ENCODE measurements at places on chromosomes 7 and 10.
A peak's percentile ranks its signal among the peaks of the same experiment; 100 is the strongest.

DNA sequence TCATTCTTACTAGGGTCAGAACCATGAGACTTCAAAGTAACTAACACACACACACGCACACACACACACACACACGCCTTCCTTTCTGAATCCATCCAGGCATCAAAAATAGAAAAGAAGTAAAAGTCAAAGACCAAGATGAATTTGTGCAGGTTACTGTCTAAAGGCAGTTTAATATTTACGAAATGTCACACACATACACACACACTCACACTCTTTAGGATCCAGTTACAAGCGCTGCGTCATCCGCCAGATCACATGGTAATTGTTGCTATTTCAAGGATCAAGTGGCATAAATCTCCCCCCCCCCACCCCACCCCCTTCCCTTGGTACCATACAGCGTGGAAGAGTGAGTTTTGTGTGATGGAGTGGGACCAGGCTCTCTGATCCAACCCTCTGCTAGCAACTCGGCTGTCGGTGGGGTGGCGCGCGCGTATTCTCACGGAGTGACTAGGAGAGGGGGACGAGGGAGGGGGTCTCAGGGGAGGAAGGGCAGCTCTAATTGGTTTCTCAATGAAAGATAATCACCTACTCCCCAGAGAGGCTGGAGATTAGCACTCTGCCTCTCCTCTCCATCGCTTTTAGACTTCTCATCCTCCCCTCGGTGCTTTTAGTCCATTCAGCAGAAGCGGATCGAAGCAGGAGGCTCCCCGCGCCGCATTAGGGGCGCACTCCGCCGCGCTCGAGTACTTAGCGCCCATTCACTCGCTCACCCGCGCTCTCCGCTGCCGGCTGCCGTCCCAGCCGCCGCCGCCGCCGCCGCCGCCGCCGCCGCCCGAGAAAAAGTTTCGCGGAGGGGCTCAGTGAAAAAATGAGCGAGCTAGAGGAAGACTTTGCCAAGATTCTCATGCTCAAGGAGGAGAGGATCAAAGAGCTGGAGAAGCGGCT lies 83.5 kb upstream of the PRKG1 start:
- peak; percentile 74 for DNase-seq

GRCh38 chr7:113267271-113267670 lies 148.9 kb upstream of the SMIM30 start:
- no peak for DNase-seq

- DNase-seq = no peak
These were observed 134.1 kb downstream of the GFRA1 start for GRCh38 chr10:116138897-116139296.

DNA sequence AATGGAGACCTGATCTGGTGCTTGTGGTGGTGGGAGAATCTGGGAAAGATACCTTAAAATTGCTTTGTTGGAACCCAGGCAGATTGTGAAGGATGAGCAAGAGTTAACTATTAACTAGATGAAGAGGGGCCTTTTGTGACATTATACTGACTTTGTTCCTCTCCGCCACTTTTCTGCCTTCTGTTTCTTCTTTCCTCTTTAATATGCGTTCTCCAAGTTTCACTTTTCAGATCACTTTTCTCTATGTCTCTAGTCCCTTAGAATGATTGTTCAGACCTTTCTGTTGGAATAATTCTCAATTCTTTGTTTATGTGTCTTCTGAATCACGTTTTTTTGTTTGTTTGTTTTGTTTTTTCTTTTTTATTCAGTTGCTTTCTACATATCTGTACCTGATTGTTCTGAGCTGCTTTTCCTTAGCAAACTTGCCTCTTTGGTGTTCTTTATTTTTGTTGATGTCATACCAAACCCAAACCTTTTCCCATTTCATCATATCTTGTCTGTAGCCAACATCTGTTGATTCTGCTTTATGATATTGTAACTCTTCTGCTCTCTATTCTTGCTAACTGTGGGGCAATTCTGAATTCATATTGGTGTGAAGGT lies 2.8 kb downstream of the BMPR1A start:
- no peak for DNase-seq

GRCh38 chr7:71598553-71598952 lies 466.6 kb downstream of the GALNT17 start:
- DNase-seq = no peak

GRCh38 chr7:133609806-133610205 lies 356.9 kb downstream of the EXOC4 start:
- no peak for DNase-seq

GRCh38 chr10:71395621-71396020 lies 1.1 kb upstream of the CDH23 start:
- DNase-seq = no peak

DNA sequence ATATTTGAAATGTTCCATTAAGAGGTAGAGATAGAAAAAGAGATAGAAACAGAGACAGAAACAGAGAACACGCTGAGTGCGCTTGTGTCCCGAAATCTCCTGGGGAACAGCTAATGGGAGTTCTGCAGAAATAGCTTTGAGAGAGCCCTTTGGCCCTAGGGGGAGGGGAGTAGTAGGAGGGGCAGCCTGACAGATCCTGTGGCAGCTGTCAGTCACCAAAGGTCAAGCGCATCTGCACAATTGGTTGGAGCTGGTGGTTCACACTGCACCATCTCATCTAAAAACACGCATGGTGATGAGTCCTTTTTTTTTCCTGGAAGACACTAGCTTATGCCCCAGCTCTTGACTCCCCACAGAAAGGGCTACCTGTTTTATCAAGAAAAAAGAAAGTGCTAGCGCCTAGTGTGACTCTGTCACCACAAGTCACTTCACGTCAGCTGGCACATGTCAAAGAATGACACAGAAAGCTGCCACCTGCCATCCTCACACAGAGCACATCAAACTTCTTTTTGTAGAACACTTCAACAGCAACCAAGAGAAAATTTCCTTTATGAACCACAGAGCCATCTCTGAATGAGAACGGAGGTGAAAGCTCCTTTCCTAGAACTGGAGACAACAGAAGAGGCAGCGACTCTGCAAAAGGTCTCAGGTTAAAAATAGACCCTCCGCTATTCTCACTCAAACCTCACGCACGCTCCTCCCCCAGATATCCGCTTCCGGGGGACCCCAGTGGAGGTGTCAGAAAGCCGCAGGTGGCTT lies 125.7 kb downstream of the GFRA1 start:
- DNase-seq = no peak

GRCh38 chr7:82230811-82231581 lies 212.6 kb downstream of the CACNA2D1 start:
- DNase-seq = no peak

- no peak for DNase-seq
These were observed 503.8 kb downstream of the GRID1 start for GRCh38 chr10:85862771-85863170.

DNA sequence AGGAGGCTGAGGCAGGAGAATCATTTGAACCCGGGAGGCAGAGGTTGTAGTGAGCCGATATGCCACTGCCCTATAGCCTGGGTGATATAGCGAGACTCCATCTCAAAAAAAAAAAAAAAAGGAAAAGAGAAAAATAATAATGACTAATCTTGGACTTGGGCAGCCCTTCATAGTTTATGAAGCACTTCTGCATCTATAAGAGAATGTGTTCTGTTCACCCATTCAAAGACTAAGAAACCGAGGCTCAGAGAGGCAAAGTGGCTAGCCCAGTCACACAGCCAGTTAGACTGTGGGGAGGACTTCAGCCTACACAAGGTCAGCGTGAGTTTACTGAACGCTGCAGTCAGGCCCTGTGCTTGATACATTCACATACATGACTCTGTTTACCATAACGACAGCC lies 46.9 kb downstream of the UNC5B start:
- no peak for DNase-seq

- DNase-seq = no peak
These were observed 64.6 kb downstream of the TSPAN12 start for GRCh38 chr7:120793213-120793936.

DNA sequence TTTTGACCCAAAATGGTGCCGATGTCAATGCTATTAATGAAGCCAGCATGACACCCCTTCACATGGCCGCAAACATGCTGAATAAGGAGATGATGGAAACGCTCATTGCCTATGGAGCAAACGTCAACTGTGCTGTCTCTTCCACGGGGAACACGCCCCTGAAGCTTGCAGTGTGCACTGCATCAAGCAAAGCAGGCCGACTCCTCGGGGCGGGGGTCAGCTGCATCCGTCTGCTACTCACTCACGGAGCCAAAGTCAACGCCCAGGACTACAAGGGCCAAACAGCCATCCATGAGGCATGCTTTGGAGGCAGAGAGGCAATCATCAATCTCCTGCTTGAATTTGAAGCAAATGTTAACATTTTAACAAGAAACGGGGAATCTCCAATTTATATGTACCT lies 4.5 kb downstream of the ANKRD61 start:
- DNase-seq = no peak

DNA sequence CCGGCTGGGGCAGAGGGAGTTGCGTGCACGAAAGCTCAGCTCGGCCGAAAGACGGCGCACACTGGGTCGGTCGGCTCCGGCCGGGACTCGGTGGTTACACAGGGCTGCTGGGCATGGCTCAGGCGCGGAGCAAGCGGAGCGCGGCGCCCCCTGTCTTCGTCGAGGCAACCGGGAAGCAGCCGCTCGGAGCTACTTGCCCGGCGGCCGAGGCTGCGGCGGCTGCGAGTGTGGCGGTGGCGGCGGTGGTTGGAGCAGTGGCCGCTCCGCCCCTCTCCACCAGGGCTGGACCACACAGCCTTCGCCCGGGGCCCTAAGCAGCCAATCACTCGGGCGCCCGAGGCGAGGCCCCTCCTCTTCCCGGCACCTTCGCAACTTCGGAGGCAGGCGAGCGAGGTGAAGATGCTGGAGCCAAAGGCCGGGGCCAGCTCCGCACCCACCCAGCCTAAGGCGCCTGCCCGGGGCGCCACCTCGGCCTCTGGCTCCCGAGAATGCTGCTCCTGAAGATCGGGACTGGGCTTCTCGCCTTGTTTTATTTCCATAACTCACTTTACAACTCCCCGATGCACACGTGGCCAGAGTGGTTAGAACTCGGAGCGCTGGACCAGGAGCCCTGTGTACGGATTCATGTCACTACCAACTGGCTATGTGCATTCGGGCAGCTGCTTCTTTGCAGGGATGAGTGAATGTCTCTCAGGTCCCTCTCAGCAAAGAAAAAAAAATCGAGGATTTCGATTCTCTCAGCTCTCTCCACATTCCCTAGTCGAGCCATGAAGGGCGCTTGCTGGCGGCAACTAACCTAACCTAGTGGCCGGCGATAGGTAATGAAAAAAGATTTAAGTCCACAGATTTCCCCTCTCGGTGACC lies at the start of gene TLL2:
Gene TLL2 (minus strand): TSS at position 229 of the 864 bp plus-strand sequence. CDS start 241 bp downstream, outside the sequence.
- DNase-seq = peak; percentile 56

DNA sequence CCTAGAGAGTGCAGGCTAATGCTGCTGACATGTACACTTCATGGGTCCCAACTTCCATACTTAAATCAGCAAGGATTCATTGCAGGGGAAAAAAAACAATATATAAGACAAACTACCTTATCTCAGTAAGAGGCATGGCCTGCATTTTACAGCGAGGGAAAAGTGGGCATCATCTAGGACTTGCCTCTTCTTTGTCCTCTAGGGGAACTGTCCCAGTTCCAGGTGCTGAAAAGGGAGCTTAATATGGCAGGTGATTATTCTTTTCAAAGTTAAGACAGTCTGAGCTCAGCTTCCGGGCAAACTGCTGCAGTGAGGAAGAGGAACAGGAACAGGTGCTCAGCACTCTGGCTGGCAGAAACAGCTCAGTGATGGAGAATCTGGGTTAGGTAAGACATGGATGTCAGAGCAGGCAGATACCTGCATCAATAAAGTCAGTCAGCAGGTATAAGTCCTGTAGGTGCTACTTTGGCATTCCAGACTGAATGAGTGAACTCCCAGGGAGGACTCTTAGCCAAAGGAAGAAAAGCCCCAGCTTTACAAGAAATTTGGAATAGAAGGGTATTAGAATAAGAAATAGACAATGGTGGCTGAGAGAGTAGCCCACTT lies 147.2 kb downstream of the TMEM178B start:
- no peak for DNase-seq

DNA sequence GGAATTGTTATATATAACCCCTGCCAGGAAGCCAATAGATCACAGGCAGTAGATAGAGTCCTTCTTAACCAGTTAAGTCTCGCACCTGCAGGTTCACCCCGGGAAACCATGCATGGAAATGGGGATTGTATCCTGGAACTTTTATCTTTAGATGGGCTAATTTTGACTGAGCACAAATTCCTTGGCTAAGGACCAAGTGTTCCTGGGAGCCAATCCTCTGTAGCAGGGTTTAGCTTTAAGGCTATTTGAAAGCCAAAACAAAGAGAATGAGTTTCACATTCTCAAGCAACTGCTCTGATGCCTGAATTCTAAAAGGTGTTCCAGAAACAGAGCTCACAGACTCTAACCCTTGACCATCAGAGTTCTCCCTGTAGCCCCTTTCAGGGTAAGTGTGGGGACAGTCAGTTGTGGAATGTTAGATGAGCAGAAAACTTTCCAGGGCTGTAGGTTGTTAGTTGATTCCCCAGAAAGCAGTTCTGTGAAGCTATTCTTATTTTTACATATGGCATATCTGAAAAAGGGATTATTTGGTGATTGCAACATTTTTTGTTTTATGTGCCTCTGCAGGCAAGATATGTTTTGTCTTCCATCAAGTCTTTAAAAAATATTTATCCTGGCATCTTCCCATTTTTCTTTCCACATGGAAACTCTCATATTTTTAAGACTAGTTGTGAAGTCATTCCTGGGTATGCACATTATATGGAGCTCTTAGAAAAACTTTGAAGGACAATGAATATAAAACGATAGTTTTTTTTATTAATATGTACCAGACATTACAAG lies 16.2 kb upstream of the NPVF start:
- DNase-seq = no peak

DNA sequence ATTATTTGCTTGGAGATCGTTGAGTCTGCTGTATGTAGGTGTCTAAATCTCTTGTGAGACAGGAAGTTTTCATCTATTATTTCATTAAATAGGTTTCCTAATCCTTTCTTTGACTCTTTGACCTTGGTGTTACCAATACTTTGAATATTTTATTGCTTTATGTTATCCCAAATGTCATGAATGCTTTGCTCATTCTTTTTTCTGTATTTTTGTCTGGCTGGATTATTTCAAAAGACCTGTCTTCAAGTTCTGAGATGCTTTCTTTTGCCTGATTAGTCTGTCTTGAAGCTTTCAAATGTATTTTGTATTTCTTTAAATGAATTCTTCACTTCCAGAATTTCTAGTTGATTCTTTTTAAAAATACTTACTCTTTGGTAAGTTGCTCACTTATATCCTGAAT lies 27.3 kb downstream of the UBE3C start:
- no peak for DNase-seq

- no peak for DNase-seq
These were observed 535 bp upstream of the EPC1 start for GRCh38 chr10:32347363-32348022.

DNA sequence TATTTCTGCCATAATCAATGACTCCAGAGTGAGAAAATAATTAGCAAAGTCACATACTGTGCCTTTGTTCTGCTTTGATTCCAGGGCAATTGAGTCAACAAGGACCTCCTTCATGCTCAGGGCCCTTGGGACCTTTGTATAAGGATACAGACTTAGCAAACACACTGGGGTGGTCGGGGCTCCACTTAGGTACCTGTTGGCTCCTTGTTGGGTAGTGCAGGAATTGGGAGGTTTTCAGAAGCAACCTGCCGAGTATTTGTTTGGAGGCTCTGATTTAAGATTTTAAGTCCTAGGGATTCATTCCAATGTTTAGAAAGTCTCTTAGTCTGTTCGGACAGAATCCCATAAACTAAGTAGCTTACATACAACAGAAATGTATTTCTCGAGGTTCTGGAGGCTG lies 3.0 kb downstream of the ADCK2 start:
- no peak for DNase-seq
